ENCODE measurements at places on chromosomes 1 and 21.

DNA sequence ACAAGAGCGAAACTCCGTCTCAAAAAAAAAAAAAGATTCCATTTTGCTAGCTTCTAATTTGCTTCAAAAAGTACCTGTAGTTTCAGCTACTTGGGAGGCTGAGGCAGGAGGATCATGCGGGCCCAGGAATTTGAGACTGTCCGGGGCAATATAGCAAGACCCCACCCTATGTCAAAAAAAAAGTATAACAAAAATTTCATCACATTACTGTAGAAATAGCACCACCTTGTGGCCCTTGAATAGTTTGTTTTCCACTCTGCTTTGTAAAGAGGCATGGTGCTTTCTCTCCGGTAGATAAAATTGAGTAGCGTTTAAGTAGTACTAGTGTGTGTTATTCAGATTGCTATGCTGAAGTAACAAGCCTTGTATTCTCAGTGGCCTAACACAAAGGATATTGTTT is 18.2 kb upstream of the MSTO1 start:
- peak; percentile 72 for DNase-seq

DNA sequence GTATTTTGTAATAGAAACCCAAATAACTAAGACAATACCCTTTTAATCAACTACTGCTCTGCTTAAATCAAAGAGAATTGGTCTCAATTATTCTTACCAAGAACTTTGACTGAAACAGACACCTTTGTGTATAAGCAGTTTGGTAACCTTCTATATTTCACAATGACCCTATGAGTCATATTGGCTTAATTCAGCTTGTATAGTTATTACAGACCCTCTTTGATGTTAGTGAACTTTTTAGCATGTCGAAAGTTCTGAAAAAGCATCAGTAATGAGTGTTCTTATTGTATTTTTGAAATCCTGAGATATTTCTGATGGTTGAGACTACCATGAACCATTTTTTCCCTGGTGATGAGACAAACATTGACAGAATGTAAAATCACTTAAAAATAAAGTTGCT is 43.3 kb upstream of the RABGAP1L start:
- DNase-seq: no peak

DNA sequence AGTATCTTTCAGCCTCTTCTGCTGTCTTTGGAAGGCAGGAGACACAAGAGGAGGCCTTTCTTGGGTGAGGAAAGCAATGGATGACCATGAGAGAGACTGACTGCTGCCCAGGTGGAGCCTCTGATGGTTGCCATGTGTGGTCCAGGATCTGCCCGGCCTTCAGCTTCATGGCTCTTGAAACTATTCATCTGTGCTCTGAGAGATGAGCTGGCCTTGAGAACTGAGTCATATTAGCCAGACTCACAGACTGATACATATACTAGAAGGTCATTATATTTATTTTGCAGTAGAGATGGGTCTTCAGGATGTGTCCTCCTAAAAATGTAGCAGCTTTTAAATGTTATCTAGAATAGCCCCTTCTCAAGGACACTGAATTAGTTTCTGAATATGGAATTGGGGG is 33.7 kb downstream of the PTGFRN start:
- no peak for DNase-seq

DNA sequence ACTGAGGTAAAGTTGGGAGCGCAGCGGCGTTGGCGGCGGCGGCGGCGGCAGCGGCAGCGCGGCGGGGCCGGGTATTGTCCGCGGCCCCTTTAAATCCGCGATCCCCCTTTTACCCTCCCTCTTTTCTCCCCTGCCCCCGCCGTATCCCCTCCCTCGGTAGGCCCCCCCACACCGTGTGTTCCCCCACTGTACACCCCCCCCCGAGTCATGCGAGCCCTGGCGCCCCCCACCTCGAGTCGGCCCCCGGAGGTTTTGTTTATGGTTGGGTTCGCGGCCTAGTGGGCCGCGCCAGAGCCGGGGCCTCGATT is 169 bp downstream of the UBAP2L start:
- no peak for DNase-seq

- DNase-seq: no peak
These were observed 129.0 kb downstream of the DMRTB1 start for GRCh38 chr1:53588053-53588779.

DNA sequence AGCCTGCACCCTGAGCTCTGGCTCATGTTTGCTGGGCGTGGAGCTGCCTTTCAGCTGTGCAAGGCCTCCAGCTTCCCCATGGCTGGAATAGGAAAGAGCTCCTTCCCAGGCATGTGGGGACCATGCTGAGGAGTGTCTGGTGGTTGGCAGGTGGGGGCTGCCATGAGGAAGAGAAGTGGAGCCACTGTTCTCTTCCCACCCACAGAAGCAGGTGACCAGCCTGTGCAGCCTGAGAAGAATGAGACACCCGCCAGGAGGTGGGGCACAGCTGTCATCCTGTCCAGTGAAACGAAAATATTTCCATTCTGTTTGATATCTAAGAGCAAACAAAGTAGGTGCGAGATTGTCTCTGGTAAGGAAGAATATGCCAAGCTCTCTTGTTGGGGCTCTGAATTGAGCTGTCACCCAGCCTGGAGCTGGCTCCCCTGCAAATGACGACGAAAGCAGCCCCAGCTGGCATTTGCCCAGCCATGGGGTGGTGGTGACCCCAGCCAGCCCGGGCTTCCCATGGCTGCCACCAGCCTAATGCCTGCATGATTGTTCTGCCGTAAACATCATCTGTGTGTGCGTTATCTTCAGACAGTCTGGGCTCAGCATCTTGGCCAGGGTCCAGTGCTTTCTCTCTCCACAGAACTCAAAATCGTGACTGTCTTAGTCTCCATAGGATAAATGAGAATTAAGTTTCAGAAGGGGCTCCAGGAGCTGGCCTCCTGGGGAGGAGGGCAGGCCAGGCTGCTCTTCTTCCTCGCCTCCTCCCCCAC is 429.8 kb upstream of the VAMP3 start:
- no peak for DNase-seq

- DNase-seq: no peak
These were observed 22.0 kb downstream of the TSPAN2 start for GRCh38 chr1:115067161-115067859.

DNA sequence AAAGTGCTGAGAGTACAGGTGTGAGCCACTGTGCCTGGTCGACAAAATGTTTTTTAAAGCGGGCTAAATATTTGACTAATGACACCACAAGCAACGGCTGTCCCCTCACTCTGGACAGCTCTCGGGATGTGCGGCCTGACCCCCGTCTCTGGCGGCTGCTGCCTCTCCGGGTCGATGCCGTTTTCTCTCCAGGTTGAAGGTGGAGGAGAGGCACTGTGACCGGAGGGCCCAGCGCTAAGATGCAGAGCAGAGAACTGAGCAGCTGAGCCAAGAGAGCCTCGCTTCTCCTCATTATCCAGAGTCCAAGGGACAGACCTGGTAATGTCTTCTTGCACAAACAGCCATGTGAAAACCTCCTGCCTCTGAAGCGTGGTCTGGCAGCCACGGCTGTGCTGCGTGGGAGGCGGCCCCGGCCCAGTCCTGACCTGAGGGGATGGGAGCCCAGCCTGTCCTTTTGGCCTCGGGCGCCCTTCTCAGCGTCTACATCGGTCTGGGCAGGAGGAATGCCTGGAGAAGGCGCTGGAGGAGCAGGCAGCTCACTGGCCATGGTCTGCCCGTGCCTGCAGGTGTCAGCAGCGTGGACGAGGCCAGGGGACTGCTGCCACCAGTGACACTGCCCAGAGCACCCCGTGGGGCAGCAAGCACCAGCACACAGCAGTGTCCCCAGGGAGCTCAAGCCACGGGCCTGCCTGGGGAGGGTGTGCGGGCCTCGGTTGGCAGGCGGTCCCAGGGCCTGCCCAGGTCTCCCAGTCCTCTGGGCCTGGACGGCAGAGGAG is 10.3 kb downstream of the MORN1 start:
- no peak for DNase-seq

DNA sequence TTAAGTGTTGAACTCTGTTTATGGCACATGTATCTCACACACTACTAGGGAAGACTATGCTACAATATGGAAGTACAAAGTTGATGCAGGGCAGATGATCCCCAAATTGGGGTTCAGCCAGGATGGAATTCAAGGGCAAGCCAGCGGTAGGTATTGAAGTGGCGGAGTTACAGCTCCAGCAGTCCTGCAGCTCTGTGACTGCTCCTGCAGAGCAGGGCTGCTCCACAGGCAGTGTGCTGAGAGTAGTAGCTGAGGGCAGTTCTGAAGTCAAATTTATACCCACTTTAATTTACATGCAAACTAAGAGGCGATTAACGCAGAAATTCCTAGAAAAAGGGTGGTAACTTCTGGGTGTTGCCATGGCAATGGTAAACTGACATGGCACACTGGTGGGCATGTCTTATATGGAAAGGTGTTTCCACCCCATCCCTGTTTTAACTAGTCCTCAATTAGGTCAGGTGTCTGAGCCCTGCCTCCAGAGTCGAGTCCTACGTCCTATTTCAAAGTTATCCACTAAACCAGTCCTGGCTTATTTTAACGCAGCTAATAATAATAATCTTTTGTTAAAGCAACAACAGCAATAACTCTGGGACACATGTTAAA is 20.6 kb upstream of the CENPF start:
- DNase-seq: no peak

- peak; percentile 65 for DNase-seq
These were observed 145.0 kb downstream of the RASAL2 start for GRCh38 chr1:178238722-178239510.
